B cell (primary cell): ENCODE measurements at places on chromosomes 3 and 15.

DNA sequence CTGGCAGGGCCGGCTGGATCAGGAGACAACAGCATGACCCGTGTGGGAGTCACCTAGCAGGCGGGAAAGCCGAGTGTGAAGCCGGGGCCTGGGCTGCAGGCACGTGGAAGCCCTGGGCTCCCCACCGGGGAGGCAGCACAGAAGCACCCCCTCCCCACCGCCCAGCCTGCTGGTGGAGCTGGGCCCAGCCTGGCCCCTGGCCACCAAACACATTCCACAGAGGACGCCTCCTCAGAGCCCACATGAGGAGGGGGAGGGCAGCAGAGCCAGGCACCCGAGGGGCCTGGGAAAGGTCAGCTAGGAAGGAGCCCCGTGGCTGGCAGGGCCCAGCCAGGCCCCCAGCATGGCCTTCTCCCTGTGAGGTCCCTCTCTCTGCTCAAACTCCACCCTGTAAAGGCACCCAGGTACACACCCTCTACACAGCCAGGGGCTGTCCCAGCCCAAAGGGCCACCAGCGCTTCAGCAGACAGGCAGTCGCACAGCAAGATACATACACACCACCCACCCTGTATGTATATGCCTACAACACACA lies 4.5 kb downstream of the PLXNB1 start:
- no peak for DNase-seq

DNA sequence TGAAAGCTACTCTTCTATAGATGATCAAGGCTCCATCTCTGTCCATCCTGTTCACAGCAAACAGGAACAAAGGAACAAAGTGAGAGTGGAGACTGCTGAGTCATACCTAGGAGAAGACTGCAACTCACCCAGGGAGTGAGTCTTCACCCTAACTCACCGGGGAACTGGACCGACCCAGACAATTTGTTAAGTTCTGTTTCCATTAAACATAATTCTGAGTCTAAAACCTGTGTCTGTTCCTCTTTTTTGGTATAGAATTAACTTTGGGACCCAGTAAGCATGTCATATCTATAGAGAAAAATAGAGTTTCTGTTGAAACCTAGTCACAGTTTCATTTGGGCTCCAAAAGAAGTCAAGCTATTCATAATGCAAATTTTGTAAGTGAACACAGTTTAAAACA lies 21.6 kb downstream of the CCDC80 start:
- no peak for DNase-seq

DNA sequence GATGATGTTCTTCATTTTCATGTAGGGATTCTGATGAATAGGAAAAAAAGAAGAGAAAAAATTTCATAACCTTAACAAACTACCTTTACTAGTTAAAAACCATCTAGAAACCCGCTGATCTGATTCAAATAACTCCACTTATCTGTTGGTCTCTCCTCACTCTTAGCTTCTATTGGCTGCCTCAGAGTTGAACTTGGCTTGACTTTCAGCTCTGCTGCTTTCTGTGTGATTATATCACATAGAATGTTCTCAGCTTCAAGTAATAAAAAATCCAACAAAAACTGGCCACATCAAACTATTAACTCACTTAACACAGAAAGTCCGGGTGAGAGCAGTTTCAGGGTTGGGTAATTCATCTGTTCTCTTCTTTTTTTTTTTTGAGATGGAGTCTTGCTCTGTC lies 126.8 kb upstream of the RASGRP1 start:
- no peak for DNase-seq

DNA sequence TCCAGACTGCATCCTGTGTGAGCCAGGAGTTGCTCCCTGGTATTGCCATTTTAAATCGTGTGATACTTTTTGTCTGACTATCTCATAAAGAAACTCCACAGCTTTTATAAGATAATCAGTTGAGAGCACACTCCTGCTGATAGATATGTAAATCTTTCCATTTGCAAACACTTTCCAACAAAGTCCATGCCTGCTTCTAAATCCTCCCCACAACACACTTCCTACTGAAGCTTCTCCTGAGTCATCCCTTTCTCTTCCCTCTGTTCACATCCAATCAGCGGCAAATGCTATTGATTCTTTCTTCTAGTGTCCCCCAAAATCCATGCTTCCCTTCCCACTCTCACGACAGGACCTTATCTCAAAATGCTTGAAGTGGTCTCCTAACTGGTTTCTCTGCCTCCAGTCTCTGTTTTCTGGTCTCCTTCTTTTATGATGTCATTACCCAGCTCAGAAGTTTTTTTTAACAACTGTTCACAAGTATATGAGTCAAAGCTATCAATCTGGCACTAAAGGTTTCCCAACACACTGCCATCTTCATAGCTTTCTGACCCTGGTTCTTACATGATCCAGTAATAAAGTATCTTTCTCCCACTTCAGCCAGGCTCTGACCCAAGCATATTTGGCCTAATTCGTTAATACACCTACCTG lies 4.5 kb upstream of the WWTR1 start:
- no peak for DNase-seq

DNA sequence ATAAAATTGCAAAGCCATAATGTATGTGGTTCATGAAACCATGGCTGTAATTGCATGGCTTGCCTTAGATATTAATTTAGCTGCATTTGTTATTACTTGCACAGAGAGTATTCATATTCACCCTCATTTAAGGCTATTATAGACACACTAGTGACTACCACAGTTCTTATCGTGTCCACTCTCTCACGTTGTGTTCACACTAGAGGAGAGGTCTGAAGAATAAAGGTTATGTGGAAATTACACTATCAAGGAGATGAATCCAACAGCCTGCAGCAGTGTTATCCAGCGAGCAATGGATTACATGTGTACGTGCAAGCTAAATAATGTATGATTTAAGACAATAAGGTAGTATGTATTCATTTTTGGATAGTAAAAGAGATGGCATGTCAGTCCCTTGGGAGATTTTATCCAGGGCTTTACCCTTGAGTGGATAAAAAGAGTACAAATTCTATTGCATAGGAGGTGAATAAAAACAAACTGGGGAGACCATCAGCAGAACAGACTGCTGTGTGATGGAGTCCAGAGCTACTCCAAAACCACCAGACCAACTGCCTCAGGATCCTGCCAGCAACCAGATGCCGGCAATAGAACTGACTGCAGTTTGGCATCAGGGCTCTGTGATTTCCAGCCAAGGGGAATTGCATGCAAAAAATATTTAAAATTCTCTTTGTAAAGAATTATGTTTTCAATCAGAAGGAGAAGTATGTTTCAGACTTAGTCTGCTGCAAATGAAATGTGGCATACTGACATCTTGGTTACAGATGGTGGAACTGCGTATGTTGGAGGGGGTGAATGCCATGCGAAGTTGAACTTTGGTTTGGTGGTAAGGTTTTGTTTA lies 146.6 kb downstream of the RBMS3 start:
- no peak for DNase-seq

GRCh38 chr15:59398220-59398619 lies 25.5 kb upstream of the MYO1E start:
- peak; percentile 40 for DNase-seq

DNA sequence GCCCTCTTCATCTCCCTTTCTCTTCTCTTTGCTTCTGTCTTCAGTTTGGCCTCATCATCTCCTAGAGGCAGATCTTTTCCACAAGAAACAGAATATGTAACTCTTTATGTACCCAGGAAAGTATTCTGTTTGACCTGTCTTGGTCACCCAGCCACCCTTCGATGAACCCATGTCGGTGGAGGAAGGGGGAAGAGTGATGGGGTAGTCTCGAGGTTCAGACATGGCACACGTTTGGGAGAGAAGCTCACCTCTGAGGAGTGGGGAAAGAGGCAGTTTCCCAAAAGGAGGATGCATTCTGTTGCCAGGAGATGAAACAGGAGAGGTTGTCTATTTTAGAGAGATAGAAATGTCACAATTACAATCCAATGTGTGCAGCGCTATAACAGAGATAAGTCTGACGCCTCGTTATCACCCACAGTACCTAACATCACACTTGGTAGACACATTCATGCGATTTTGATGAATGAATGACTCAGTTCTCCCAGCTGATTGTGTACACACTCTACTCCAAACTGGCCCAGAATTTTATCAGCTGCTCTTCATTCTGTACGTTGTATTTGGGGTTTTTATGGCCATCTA lies 722 bp upstream of the CCDC50 start:
- peak; percentile 21 for DNase-seq

- DNase-seq = no peak
These were observed 27.8 kb downstream of the WNT7A start for GRCh38 chr3:13851997-13852637.

- DNase-seq = no peak
These were observed 63.6 kb downstream of the TLE3 start for GRCh38 chr15:70034141-70034540.
